ENCODE measurements at places on chromosomes 3 and 15.

DNA sequence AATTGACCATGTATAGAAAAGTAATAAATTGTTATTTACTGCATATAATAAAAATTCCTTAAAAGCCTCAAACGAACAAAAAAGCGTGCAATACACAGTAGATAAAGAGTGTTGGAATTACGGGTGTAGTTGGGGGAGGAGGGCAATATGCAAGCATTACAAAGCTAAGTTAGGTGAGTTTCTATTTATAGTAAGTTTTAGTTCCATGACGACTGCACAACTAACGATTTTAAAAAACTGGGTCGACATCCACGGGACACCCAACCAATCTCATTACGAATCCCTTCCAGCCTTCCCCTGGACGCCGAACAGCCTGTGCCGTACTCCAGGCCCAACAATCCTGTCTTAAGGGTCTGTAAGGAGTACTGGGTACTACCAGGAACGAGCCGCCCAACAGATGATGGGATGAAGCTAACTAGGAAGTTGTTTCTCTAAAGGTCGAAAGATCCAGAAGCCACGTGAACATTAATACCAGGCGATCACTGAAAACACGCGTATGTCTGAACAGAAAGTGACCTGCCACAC is 677 bp downstream of the POLQ start:
- peak; percentile 12 for DNase-seq

- no peak for DNase-seq
Measured at GRCh38 chr3:136380530-136380929, 130.4 kb downstream of the PCCB start.

DNA sequence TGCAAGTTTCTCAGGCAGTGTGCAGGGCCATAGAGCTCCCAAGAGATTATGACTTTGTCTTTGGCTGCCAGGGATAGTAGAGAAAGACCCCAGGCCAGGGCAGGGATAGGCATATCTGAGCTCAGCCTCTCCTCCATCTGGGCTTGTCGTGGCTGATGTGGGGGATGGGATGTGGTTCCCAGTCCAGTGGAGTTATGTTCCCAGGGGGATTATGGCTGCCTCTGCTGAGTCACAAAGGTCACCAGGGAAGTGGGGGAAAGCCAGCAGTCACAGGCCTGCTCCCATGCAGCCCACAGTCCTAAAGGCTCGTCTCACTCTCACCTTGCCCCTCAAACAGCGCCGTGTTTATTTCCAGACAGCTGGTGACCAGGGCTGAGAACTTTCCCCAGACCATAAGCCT is 354.9 kb downstream of the SI start:
- no peak for DNase-seq

DNA sequence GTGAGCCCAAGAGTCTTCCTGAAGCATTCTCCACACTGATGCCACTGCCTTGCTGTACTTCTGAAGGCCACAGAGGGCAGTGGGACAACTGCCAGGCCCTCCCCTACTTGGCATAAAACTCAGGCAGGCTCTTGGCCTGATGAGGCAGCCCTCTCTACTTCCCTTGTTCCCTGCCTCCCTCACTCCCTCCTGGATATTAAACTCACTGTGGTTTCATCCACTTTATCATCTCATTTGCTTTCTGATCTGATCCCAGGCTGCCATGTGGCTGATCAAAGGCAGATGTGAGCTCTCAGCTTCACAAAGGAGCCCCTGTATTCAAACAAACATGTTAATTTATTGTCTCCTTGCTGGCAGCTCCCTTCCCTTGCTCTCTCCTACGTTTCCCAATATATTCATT is 533.5 kb downstream of the IGSF11 start:
- DNase-seq: no peak

DNA sequence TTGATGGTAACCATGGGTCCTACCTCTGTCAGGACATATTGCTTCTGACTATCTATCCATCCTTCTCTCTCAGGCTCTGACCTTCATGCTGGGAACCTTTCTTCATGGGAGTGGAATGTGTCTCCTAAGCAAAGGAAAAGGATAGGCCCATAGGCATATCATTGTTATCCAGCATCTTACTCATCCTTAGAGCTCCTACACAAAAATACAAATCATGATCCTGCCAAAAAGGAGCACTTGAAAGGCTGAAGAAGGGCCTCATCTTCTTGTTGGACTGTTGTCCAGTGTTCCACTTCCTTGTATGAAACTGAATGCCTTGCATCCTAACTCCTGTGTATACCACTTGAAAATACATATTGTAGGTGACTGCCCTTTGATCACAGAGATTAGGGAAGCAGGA is 96.1 kb upstream of the SOX2 start:
- no peak for DNase-seq

DNA sequence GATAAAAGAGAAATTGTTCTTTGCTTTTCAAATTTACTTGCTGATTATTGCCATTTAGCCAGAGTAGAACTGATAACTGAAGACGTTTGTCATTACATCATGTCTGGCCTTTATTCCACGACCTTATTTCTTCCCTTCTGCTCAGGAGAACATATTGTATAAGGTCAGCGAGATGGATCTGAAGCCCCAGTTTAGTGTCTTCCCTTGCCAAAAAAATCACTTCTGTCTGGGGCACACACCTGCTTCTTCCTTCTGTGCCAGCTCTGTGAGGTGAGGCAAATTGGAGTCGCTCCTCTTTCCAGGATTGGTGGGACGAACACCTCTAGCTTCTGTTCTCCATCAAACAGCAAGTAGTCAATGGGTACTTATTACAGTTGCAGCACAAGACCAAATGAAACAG is 250.3 kb upstream of the CRBN start:
- peak; percentile 56 for DNase-seq

- no peak for DNase-seq
Measured at GRCh38 chr3:42729404-42730145, 27.0 kb upstream of the HHATL start.

GRCh38 chr3:37770336-37770735 is 91.3 kb upstream of the CTDSPL start:
- no peak for DNase-seq

DNA sequence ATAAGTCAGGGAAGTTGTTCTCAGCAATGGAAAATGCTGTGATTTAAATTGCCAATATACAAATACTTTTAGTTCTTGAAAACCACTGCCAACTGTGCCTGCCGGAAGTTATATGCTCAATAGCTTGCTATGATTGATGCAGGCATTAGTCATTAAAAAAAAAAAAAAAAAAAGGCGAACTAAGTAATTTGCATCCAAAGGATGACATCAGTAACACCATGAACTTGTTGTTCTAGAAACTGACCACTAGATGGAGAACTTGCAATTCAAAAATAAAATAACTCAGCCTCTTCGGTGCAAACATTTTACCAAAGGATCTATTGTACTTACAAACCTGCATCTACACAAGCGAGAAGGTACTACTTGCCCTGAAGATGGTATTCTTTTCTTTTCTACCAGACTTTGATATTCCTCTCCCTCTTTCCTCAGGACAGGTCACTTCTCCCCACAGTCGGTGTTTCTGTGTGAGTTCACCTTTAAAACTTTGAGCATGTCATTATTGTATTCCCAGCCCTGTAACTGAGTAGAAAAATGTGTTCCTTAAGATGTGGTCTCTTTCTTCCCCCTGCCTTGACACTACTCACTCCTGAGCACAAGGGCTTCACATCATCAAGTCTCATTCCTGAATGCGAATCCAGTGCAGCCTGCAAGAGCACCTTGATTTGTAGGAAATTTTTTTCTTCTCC is 115.0 kb upstream of the VEPH1 start:
- DNase-seq: peak; percentile 75

GRCh38 chr15:55627730-55628368 is 39.7 kb upstream of the PYGO1 start:
- DNase-seq: peak; percentile 64

DNA sequence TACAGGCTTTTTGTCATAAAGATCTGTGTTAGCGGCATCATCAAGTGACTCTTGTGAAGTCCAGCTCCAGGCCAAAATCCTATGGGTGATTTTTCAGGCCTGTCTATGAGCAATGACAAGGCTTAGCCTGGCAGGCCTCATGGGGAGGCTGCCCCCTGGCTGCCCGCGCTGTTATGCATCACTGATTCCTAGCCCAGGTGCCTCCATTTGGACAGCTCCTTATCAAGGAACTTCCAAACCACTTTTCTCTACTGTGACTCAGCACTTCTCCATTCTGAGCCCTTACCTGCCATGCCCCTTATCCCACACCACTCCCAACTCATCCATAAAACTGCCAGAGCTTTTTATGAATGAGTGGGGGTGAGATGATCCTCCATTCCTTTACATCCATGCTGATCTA is 91.5 kb upstream of the C3orf80 start:
- no peak for DNase-seq

GRCh38 chr3:11413071-11413470 is 140.9 kb downstream of the ATG7 start:
- DNase-seq: no peak

DNA sequence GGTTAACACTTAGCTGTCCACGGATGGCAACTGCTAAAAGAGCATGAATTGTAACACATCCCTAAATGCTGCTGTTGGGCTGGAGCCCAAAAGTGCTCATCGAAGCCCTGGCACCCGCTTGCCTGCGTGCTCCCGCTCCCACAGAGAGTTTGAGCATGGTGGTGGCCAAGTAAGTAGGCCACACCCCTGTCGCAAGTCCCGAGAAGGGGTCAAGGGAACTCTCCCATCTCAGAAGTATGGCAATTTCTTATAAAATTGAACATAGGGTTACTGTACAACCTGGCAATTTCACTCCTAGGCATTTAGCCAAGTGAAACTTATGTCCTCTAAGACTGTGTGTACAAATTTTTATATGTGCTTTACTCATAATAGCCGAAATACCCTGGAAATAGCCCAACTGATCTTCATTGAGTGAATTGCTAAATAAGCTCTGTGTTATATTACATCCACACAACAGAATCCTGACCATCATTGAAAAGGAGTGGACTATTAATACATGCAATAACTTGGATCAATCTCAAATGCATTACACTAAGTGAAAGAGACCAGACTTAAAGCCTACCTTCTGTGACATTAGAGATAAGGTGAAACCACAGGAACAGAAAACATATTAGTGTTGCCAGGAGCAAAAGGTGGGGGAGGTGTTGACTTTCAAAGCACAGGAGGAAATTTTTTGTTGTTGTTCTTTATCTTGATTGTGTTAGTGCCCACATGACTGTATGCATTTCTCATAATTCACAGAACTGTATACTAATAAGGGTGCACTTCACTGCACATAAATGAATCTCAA is 1.5 kb upstream of the GCSAM start:
- DNase-seq: no peak

GRCh38 chr3:70281663-70282062 is 30.8 kb downstream of the MDFIC2 start:
- DNase-seq: no peak
